ENCODE measurements at places on chromosomes 4 and X.
A peak's percentile ranks its signal among the peaks of the same experiment; 100 is the strongest.

GRCh38 chrX:78384486-78384885 lies 57.1 kb upstream of the CYSLTR1 start:
- peak; percentile 0 for DNase-seq

DNA sequence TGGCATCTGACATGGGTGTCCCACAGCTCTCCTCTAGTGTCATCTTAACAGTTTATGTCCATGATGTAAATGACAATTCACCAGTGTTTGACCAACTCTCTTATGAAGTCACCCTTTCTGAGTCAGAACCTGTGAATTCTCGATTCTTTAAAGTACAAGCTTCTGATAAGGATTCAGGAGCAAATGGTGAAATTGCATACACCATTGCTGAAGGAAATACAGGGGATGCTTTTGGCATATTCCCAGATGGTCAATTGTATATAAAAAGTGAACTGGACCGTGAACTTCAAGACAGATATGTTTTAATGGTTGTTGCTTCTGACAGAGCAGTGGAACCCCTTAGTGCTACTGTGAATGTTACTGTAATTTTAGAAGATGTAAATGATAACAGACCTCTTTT lies 4.6 kb downstream of the FAT4 start:
- no peak for DNase-seq

- DNase-seq: no peak
Measured at GRCh38 chrX:145773006-145773405, 44.6 kb upstream of the SLITRK2 start.

DNA sequence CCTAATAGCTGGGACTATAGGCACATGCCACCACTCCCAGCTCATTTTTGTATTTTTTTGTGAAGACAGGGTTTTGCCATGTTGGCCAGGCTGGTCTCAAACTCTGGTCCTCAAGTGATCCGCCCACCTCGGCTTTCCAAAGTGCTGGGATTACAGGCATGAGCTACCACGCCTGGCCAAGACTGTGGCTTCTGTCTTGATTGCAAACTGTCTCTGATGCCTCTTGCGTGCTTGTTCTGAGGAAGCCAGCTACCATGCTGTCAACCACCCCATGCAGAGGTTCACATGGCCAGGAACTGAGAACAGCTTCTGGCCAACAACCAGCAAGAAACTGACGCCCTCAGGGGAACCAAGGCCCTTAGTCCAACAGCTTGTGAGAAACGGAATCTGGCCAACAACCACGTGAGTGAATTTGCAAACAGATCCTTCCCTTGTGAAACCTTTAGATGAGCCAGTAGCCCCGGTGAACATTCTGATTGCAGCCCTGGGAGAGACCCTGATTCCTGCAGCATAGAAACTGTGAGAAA lies 71.2 kb downstream of the SUPT20HL2 start:
- peak; percentile 72 for DNase-seq

DNA sequence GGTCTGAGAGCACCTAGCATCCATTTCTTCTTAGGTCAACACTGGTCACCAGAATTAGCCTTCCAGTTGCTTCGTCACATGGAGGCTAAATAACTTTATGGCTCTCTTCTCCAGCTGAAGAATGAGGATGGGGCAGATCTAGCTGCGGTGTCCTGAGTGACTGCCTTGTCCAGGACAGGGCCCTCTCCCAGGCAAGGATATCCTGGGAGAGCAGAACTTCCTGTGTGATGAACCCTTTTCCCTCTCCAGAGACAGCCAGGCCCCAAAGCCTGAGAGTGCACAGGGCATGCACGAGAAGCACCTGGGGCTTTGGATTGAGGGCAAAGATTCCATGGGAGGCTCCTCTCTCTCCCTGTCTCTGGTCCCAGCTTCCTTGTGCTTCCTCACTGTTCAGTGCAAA lies 108.2 kb upstream of the MAMLD1 start:
- no peak for DNase-seq

GRCh38 chrX:46953137-46953527 lies 40.9 kb downstream of the JADE3 start:
- no peak for DNase-seq

DNA sequence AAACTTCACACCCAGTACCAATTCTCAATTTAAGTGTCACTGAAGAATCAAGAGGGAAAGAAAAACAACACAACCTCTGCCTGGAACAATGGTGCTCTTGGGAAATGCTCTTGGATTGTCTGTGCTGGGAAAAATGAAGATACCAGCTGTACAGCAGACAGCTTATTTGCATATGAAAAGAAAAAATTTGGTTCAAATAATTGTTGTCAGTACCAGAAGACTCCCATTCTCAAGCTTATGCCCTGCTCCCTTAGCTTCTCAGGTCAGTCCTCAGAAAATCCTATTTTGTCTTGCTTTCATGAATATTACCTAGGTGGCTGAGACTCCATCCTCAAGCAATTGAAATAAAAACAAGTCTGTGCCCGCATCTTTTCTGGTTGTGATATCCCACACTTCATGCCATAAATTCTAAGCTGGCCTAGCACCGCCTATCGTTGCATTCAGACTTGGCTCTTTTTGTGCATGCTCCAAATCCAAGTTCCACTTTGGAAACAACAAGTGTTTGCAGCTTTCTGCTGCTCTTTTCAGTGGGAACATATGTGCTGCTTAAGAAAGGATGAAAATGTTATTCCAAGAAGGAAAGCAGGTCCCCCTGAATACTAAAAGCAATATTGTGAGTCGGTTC lies 431.6 kb downstream of the INPP4B start:
- peak; percentile 9 for DNase-seq

DNA sequence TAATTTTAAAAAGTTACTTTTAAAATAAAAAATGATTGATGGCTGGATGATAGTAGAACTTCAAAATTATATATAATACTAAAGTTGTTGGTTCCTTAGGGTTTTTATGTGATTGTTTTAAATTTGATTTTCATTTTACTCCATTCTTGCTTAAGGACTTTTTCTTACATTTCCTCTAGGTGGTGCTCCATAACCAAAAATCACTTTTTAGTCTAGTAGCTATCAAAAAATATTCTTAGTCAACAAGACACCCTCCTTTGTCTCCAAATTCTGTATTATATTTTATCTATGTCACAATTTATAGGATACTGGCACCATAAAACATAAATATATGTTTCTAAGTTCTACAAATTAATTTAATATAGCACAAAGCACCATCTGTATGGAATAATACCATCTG lies 67.2 kb upstream of the BRWD3 start:
- DNase-seq: peak; percentile 40

- DNase-seq: no peak
Measured at GRCh38 chr4:107747748-107748486, 27.9 kb upstream of the PAPSS1 start.

- no peak for DNase-seq
Measured at GRCh38 chrX:154138857-154139256, 5.2 kb upstream of the OPN1LW start.

DNA sequence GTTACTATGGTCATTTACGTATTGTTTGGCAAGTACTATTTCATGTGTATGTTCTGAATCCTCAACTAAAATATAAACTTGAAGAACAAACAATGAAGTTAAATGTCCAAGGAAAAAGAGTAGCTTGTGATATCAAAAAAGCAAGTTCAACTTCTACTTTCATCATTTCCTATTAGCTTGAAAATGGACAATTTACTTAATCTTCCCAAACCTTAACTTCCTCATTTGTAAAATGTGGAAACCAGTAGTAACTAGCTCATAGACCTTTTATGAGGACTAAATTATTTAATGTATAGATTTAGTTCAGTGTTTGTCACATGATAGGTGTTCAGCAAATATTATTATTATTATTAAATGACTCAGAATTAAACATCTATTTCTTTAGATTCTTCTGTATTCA lies 276.8 kb upstream of the TET2 start:
- no peak for DNase-seq

DNA sequence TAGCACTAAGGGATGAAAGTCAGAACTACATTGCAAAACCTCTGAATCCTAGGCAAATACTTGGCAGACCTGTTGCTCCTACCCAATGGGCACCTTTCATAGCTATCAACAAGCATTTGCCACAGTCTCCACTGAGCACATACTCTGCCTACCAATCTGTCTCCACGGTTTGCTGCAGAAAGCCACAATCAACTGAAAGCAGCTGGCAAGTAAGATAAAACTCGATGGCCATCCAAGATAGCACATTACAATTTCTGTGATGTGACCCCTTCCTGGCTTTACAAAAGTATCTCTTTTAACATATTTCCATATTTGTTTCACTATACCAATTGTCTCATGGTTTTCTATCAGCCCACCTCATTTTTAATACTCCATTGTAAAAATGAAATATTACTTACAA lies 1060.5 kb upstream of the INTU start:
- no peak for DNase-seq

GRCh38 chr4:112113864-112114263 lies 31.4 kb upstream of the FAM241A start:
- no peak for DNase-seq

GRCh38 chrX:131821945-131822622 lies 201.0 kb upstream of the STK26 start:
- no peak for DNase-seq
